ENCODE measurements at places on chromosomes 7 and 10. TPM values are rescaled to one million over a fixed set of nuclear protein-coding genes. Genes with fewer than 3 reads are reported as not detected.

GRCh38 chr7:84454174-84454959 is 259.8 kb upstream of the SEMA3A start:
- DNase-seq = peak; percentile 23

GRCh38 chr10:60048091-60048501 is 141.7 kb upstream of the CCDC6 start:
- DNase-seq = peak; percentile 31

GRCh38 chr7:22114440-22114981 is 168.8 kb upstream of the CDCA7L start:
- peak; percentile 82 for DNase-seq

Gene CCZ1
- 80.2 TPM for total RNA-seq

DNA sequence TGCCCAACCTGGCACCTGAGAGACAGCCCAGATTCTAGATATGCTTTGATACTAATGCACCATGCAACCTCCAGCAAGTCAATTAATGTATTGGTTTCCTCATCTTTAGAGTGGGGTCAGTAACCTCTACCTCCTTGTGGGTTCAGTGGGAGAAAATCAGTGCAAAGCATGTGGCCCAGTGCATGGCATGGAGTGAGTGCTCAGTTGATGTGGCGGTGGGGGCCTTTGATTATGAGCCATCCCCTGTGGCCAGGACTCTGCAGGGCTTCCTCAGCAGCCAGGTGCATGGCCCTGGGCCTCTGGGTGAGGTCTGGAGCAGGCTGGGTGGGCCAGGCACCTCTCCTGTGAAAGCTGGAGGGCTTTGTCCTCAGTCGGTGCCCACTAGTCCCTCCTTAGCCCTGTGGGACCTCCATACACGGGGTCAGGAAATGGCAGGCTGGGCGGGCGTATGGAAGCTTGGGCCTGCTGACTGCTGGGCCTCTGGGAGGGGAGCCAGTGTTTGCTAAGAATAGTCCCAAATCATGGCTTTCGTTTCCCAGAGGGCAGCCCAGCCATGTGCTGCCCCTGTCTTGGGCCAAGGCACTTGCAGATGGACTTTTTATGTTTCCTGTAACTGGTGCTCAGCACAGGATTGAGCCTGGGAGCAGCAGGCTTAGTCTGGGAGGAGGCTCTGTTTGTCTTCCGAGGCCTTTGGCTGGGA is 3.4 kb downstream of the PALD1 start:
- DNase-seq = peak; percentile 83

GRCh38 chr10:113458451-113458850 is 94.4 kb upstream of the HABP2 start:
- DNase-seq = no peak

DNA sequence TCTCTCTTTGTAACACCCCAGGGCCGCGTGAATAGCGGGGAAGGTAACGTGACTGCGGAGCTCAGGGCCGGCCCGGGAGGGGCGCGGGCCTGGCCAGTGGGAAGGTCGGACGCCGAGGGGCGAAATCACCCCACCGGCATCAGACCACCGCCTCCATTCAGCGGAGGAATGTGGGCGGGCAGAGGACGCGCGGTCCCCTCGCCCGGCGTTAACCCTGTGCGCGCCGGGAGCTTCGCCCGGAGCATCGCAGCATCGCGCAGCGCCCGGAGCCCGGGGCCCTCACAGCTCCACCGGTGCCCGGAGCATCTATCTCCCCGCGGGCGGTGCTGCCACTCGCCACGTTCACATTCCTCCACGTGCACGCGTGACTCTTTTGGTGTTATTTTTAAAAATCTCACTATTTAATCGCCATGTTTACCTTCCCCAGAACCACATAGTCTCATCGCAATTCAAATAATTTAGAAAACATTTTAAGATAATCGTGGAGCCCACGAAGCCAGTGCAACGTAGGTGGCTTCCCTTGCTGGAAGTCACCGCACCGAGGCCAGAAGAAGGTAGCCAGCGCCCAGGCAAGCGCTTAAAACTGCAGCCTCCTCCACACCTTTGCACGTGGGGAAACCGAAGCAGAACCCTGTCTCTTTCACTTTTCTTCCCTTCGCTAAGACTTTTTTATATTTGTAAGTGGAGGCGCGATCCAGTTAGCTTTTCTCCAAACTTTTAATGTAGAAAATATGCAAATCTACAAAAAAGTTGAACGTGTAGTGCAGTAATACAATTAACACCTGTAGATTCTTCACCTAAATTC is 21.8 kb downstream of the FGFBP3 start:
- peak; percentile 40 for DNase-seq

Gene UBE2D1
- 9.4 TPM for total RNA-seq
